ENCODE measurements at places on chromosomes 2 and 18.

GRCh38 chr18:54209471-54210180 lies 14.8 kb downstream of the MBD2 start:
- no peak for DNase-seq

GRCh38 chr2:239548451-239548871 lies 147.6 kb upstream of the HDAC4 start:
- peak; percentile 61 for DNase-seq

GRCh38 chr2:145067549-145068030 lies 547.7 kb upstream of the ZEB2 start:
- no peak for DNase-seq

GRCh38 chr2:98807221-98807620 lies 76.3 kb upstream of the MGAT4A start:
- DNase-seq, result peak; percentile 59

DNA sequence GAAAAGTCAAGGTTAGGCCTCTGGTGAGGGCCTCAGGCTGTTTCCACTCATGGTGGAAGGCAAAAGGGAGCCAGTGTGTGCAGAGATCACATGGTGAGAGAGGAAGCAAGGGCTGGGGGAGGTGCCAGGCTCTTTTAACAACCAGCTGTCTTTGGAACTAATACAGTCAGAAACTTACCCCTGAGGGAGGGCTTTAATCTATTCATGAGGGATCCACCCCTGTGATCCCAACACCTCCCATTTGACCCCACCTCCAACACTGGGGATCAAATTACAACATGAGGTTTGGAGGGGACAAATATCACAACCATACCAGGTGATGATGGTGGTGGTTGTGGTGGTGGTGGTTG lies 10.9 kb downstream of the POLI start:
- no peak for DNase-seq

DNA sequence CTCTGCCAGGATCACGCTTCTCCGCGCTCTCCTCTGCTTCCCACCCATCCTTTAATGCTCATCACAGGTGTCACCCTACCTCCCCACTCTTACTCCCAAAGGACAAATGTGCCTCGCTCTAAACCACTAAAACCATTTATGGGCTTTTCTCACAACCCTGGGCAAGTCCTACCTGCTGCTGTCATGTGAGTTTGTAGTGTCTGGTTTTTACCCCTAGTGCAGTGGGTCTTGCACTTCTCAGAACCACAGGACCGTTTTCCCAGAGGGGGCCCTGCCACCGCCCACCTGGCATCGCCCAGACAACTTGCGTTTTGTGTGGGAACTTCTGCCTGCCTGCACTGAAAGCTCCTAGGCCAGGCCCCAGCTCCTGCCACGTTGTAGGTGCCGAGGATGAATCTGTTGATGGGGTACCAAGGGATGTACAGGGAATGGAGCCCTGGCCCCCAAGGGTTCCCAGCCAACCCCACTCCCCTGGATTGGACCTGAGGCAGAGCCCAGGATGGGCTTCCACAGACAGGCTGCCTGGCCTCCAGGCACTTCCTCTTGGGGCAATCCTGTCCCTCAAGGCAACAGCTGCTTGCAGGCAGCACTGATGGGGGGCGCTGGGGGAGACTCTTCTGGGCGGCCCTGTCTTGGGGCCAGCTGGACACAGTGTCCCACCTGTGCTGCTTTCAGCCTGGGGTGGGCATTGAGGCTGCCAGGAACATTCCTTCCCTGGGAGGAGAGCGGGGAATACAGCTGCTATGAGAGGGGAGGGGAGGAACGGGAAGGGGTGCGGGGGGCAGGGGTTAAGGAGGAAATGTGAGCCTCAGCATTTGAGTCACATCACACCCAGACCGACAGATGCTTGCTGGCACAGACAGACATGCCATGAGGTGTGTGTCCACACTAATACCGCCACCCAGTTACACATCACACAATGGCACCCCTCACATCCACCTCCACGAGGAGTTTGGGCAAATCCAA lies 176.3 kb downstream of the ZFP36L2 start:
- no peak for DNase-seq

DNA sequence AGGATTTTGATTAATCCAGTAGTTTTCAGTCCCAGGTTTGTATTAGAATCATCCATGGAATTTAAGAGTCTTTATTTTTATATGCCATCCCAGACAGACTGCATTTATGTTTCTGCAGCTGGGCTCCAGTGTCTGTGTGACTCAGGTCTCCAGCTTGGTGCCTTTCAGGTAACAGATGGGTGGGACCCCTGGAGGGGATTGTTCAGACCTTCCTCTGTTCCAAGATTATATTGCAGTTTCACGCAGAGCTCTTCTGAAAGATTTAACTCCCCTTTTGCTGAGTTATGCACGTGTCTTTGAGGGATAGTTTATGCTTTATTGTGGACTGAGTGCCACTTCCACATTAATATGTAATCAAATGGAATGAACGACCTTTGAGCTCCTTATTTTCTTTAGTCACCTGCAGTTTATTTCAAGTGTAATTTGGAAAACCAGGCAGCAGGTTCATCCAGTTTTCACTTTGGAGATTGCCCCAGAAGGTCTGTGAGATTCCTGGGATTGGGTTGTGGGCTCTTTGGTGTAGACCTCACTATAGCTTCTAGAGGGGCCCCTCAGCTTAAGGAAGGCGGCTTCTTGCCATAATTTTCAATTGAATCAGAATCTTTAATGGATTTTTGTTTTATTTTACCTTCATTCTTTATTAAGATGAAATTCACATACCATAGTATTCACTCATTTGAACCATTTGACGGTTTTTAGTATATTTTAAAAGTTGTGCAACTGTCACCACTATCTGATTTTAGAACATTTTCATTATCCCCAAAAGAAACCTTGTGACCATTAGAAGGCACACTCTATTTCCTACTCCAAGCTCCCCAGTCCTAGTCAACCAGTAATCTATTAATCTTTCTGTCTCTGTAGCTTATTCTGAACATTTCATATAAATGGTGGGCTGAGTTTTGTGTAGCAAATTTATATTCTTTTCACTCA lies 135.0 kb downstream of the WDSUB1 start:
- no peak for DNase-seq

DNA sequence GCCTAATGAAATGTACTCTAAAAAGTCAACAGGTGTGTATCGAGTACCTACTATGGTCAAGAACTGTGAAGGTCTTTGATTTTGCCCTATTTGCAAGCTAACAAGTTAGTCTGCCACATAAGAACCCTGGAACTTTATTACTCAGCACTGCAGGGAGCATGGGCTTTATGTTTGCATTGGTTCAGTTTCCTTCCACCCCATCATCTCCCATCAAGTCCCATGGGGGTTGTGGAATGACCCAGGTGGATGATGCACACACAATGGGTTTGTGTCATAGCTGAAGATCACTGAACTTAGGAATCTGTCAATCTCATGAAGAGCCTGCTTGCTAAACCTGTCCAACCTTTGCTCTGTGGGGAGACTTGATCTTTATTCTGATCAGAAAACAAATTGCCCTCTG lies 265.5 kb downstream of the RPRM start:
- DNase-seq, result no peak

GRCh38 chr2:7607441-7608173 lies 690.4 kb downstream of the RNF144A start:
- DNase-seq, result no peak

- DNase-seq, result no peak
These were observed 121.3 kb upstream of the CD226 start for GRCh38 chr18:70068981-70069380.

DNA sequence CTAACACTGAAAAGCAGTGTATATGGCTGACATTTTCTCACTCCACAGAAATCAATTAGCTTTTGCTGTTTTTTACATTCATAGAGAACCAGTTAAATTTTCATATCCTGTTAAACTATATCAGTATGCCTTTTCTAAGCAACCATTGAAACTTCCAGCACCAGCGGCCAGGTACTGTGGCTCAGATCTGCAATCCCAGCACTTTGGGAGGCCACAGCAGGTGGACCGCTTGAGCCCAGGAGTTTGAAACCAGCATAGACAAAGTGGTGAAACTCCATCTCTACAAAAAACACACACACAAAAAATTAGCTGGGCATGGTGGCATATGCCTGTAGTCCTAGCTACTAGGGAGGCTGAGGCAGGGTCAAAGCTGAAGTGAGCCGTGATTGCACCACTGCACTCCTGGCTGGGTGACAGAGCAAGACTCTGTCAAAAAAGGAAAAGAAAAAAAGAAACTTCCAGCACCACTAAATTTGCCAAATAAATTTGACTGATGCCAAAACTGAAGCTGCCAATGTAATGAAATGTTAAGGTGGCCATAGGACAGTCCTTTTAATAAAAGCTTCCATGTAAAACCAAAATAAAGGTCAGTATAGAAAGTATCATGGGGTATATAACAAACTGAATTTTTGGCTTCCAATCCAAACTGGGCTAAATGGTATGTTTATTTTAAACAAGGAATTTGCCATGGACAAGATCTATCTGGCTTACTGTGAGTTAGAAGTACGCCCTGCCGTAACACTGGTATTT lies 3.5 kb downstream of the SFT2D3 start:
- no peak for DNase-seq

DNA sequence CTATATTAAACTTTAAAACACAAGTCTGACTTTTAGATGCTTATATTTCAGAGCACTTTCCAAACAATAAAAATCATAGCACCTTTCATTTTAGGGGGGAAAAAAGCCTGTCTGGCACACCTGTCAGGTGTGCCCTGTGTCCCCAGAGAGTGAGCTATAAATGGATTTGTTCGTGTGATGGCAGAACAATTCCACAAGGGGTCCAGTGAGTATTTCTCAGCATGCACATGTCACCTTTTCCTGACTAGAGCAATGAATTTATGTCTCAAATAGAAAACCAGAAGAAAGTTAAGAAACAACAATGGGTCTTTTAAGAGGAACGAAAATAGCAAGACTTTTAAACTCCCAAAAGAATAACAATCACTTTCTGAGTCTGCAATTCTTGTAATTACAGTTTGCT lies 55.9 kb downstream of the ACVR1C start:
- no peak for DNase-seq

GRCh38 chr2:46167406-46167805 lies 129.8 kb upstream of the EPAS1 start:
- DNase-seq, result no peak

DNA sequence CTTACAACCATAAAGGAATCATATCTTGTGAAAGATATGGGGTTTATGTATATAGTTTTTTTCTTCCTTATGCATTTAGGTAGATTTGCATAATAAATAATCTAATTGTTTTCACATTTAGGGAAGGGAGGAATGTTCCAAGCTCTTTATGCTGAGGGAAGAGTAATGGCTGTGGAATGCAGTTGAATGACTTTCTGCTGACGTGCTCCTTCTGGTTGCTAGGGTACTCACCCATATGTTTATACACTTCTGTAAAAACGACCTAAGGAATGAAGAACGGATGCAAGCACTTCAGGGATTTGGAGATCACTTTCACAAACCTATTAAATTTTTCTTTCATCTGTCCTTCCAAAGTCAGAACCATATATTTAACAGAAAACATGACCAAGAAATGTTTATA lies 29.2 kb upstream of the PPP4R1 start:
- DNase-seq, result no peak

DNA sequence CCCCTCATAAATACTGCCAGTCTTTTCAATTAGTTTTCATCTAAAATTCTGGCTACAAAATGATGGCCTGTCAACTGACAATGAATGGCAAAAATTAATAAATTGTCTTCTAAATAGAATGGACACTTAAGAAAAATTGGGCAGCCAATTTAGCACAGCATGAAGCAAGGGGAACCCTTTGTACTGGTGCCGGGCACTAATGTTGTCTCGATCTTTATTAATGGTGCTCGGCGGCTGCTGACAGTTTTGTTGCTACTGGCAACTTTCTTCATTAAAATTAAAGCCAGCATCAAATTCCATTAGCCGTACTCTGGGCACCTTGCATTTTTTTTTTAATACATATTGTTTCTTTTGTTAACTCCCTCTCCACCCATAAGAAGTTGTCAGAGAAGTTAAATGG lies 309.3 kb downstream of the GBX2 start:
- DNase-seq, result no peak

Measured in T-helper 2 cell (primary cell).